ENCODE measurements at places on chromosomes 16 and 17.

DNA sequence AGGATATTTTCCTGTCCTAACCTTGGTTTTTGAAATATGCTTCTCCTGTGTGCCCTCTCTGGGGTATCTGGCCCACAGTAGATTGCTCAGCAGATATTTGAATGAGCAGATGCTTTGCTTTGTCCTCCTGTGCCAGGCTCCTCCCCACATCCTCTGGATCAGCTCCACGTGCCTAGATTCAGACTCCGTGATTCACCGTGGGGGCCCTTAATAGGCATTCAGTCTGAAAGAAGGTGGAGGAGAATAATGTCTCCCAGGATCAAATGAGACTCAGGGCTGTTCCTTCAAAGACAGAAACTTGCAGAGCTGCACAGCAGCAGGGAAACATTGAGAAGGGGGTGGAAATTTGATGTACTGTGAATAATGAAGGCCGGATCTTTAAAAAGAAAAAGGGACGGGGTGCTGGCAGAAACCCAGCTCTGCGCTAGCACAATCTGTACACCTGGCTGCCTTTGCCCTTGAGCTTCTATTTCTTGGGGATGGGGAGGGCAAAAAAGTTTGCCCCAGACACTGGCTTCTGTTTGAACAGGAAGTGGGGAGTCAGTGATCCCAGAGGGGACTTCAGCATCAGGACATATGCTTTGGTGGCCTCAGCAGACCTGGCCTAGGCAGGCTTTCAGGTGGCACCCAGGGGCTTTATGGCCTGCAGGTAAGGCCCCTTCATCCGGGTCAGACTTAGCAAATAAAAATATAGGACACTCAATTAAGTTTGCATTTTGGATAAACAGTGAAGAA, 15.9 kb upstream of the SLC12A3 start:
- DNase-seq, result no peak

DNA sequence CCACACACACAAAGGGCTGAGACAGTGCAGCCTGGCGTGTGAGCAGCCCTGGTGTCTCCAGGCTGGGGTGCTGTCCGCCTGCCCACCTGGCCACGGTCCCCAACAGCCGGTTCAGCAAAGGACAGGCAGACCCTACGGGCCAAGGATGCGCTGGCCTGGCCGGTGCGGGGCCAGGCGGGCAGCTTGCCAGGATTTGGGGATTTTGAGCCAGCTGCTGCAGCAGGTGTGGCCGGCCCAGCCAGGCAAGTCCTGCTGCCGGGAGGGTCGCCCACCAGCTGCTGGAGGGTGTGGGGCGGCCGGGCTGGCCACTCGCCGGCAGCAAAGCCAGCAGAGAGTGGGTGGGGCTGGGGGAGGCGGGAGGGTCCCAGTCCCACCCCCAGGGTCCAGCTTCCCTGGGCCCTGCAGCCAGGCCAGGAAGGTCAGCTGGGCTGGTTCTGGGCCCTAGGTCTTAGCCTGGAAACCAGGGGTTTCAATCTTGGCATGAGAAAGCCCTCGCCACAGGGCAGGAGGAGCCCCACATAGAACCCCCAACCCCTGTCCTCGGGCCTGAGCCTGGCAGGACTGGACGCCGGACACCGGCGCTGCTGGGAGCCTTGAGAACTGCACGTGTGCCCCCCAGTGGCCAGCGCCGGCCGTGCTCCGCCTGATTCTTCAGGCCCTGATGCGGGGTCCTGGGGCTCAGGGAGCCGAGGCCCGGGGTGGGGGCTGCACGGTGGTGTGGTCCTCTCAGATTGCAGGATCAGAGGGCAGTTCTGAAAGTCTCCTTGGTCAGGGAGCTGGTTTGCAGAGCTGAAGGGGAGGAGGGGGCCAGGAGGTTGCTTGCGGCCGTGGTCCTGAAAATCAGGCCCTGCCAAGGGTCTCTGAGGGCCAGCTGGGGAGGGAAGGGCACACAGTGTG, 17.6 kb upstream of the SSTR5 start:
- DNase-seq, result peak; percentile 18

GRCh38 chr17:80649672-80650330, 105.2 kb downstream of the RPTOR start:
- DNase-seq, result peak; percentile 54

GRCh38 chr17:2705263-2705662, 6.3 kb downstream of the CLUH start:
- DNase-seq, result no peak

DNA sequence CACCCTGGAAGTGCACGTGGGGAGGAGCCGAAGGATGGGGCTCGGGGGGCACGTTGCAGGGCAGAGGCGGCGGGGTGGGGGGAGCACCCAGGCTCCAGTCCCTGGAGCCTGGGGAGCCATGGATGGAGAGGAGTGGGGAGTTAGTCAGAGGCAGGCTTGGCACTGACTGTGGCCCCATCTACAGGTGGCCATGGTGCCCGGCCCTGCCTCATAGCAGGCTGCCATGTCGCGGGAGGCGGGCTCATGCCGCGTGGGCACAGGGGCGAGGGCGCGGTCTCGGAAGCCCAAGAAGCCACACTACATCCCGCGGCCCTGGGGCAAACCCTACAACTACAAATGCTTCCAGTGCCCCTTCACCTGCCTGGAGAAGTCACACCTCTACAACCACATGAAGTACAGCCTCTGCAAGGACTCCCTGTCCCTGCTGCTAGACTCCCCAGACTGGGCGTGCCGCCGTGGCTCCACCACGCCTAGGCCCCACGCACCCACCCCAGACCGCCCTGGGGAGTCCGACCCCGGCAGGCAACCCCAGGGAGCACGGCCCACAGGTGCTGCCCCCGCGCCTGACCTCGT, 3.0 kb downstream of the PRR35 start:
- DNase-seq, result no peak

- no peak for DNase-seq
These were observed 28.0 kb downstream of the YWHAE start for GRCh38 chr17:1371893-1372590.

- DNase-seq, result no peak
These were observed 352.9 kb downstream of the SNX29 start for GRCh38 chr16:12329246-12329995.

DNA sequence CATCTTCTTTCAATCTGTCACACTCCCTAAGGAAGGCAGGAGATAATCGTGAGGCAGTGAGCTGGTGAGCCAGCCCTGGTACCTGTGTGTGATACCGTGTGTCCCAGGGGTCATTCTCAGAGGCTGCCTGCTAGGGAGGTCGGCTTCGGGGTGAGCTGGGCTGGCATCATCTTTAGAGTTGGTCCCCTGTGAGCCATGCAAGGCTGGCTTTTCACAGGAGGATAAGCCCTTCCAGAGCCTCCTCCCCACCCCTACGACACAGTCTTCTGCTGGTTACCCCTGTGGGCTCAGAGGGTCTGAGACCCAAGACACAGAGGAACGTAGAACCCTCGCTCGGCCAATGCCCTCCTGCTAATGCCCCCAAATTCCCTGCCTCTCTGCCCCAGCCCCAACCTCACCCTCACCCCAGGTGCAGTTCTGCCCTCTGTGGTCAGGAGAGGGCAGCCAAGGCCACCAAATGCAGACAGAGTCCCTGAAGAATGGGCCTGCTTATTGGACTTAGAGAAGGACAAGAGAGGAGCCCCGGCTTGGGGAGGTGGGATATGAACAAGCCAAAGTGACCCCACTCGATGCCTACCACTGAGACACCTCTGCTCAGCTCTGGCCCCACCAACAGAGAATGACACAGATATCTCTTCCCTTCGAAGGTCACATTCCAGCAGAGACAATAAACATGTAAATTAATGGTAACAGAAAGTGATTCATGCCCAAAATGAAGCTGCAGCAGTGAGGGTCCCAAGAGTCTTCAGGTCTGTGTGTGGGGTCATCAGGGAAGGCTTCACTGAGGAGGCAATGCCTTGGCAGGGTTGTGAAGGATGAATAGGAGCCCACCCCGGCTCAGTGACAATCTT, 80.8 kb upstream of the CCL1 start:
- DNase-seq, result no peak

DNA sequence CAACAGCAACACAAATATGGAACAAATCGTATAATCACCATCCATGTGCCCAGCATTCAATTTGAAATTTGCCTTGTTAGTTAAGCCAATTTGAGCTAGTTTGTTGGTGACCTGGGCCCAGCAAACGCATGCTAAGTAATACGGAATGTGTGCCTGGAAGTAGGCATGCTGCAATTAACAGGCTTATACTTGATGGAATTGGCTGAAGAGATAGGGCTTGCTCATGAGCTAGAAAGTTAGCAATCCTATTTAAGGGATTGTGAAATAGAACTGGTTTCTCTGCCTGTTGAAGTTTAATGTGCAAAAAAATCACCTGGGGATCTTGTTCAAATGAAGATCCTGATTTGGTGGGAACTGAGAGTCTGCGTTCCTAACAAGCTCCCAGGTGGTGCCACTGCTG, 8.5 kb upstream of the LPO start:
- no peak for DNase-seq

DNA sequence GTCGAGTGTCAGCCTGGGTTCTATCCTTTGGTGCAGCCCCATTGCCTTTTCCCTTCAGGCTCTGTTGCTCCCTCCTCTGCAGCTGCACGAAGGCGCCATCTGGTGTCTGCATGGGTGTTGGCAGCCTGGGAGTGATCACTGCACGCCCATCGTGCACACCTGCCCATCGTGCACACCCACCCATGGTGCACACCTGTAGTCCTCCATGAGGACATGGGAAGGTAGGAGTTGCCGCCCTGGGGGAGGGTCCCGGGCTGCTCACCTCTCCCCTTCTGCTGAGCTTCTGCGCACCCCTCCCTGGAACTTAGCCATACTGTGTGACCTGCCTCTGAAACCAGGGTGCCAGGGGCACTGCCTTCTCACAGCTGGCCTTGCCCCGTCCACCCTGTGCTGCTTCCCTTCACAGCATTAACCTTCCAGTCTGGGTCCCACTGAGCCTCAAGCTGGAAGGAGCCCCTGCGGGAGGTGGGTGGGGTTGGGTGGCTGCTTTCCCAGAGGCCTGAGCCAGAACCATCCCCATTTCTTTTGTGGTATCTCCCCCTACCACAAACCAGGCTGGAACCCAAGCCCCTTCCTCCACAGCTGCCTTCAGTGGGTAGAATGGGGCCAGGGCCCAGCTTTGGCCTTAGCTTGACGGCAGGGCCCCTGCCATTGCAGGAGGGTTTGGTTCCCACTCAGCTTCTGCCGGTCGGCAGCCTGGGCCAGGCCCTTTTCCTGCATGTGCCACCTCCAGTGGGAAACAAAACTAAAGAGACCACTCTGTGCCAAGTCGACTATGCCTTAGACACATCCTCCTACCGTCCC, 2.9 kb downstream of the CTRL start:
- DNase-seq, result peak; percentile 79

DNA sequence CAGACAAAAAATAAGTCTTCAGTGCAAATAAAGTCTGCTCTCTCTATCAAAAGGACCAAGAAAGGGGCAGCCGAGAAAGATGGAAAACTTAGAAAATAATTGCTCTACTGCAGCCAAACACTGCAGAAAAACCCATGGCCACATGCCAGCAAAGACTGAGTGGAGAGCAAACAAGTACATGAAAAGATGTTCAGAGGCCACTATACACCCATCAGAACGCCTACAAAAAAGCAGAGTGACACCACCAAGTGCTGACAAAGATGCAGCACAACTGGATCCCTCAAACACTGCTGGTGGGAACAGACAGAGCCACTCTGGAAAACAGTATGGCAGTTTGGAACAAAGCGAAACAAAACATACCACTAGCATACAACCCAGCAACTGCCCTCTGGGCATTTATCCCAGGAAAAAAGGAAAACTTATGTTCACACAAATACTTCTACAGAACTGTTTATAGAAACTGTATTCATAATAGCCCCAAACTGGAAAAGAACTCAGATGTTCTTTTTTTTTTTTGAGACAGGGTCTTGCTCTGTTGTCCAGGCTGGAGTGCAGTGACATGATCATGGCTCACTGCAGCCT, 36.7 kb downstream of the KIAA0753 start:
- DNase-seq, result no peak

DNA sequence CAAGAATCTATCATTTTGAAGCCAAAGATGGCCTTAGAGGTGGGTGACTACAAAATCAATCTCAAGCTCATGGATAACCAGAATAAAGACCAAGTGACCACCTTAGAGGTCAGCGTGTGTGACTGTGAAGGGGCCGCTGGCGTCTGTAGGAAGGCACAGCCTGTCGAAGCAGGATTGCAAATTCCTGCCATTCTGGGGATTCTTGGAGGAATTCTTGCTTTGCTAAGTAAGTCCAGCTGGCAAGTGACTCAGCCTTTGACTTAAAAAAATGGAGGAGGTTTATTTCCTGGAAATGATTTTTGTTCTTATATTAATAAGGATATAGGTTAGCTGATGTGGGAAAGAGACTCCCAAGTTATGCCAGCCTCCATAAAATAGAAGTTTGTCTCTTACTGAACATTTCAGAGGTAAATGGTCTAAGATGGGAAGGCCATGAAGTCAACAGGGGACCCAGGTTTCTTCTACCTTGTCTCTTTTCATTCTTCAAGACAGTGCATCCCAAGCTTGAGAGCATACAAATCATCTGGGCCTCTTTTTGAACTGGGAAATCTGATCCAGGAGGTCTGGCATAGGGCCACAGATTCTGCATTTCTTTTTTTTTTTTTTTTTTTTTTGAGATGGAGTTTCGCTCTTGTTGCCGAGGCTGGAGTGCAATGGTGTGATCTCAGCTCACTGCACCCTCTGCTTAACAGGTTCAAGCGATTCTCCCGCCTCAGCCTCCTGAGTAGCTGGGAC, 19.8 kb upstream of the TANGO6 start:
- no peak for DNase-seq

- no peak for DNase-seq
These were observed 28.1 kb downstream of the TOX3 start for GRCh38 chr16:52518884-52519283.

DNA sequence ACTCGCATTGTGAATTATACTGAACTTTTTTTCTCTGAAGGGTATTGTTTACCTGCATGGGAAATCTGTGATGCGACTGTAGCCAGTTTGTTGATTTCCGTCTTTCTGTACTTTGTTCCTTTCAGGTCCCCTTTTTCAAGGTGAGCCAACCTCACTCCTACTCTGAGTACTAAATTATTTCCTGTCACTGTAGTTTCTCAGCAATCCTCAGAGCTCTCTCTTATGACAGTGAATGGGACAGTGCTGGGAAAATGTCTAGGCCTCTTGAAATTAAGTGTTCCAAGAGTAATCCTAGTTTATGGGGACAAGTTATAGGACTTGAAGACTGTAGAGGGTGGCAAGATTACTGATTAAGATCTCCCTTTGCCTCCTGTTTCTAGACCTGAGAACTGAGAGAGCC, 167.6 kb downstream of the CNTNAP4 start:
- no peak for DNase-seq

- DNase-seq, result no peak
These were observed 6.1 kb downstream of the CMTM1 start for GRCh38 chr16:66572356-66572755.

GRCh38 chr17:15404106-15405057, 63.0 kb upstream of the TEKT3 start:
- no peak for DNase-seq

DNA sequence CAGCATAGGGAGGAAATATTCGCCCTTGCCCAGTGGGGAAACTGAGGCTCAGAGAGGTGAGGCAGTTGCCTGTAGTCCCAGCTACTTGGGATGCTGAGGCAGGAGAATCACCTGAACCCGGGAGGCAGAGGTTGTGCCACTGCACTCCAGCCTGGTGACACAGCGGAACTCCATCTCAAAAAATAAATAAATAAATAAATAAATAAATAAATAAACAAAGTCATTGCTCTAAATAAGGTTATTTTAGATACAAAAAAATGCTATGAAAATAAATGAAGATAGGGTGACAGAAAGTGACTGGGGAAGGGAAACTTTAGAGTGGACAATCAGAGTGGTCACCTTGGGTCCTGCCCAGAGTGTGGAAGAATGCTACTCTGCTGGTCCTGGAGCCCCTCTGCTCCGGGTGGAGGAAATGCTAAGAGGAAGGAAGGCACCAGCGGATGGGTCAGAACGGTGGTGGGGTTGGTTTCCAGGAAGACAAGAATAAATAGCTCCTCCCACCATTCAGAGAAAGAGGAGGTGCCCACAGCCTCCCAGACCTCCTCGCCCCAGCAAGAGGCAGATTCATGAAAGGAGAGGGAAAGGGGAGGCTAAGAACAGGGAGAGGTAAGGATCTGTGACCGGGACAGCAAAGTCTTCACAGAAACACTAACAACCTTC, 17.6 kb downstream of the TRPV3 start:
- DNase-seq, result no peak

Data from CD4-positive, alpha-beta T cell treated with Interleukin-12 subunit alpha and Interleukin-12 subunit beta, for 1 hour (primary cell).